Brain microvascular endothelial cell (primary cell): ENCODE measurements at places on chromosomes 2 and 18.

GRCh38 chr2:63696496-63696895 is 107.7 kb downstream of the MDH1 start:
- DNase-seq = no peak

DNA sequence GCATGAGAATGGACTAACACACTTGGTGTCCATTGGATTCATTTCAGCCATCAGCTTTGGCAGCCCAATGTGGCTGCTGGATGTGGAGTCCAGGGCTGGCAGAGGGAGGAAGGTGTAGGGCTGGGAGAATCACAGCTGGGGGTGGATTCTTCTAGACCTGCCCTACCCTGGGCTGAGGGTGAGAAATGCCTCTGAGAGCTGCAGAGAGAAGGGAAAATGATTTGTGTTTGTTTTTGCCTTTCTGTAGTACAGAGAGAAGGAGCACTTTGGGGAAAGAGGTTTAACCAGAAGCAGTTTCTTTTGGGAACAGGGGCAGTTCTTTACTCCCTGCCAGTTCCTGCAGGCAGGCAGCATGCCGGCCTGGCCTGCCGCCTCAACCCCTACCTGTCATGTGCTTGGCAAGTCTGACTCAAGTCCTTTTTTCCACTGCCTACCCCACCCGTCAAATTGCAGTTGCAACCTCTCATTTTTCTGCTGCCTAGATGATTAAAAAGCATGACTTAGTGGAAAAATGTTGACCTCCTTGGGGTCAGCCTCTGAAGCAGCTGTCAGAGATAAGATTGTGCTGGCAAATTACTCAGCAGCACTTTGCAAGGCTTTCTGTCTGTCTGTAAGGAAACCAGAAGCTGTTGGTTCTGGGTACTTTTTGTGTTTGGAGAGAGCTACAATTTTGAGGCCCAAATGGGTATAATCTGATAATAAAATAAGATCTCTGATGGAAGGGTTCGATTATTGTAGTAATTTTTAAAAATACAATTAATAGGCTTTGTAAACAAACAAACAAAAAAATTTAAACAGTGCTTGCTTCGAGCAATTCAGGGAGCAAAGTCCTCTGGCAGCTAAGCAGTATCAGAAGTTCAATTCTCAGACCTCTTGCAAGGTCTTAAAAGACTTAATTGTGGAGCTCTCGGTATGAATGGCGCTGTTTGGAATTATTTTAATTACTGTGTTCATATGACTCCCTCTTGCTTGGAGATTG is 21.7 kb downstream of the LBH start:
- peak; percentile 87 for DNase-seq

GRCh38 chr2:40485318-40485717 is 33.4 kb upstream of the SLC8A1 start:
- DNase-seq = no peak

- no peak for DNase-seq
Measured at GRCh38 chr2:14752295-14752694, 119.8 kb downstream of the LRATD1 start.

GRCh38 chr2:210072922-210073509 is 70.6 kb downstream of the RPE start:
- DNase-seq = peak; percentile 35

DNA sequence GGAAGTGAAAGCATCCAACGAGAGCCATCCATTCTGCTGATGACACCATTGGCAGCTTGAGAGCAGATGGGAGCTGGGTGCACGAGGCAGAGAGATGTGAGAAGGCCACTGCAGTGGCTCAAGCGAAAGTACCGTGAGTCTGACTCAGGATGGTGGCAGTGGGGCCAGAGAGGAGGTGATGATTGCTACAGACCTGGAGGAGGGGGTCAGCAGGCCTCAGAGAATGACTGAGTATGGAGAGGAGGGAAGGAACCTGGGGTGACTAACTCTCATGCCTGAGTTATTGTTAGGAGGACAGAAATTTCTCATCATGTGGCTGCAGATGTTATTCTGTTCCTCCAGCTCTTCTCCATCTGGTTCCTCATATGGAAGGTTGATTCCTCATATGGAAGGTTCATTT is 8.8 kb upstream of the ZBTB7C start:
- no peak for DNase-seq

- DNase-seq = no peak
Measured at GRCh38 chr2:171205551-171205950, 44.9 kb upstream of the TLK1 start.

- no peak for DNase-seq
Measured at GRCh38 chr2:158914066-158914465, 54.4 kb upstream of the TANC1 start.

DNA sequence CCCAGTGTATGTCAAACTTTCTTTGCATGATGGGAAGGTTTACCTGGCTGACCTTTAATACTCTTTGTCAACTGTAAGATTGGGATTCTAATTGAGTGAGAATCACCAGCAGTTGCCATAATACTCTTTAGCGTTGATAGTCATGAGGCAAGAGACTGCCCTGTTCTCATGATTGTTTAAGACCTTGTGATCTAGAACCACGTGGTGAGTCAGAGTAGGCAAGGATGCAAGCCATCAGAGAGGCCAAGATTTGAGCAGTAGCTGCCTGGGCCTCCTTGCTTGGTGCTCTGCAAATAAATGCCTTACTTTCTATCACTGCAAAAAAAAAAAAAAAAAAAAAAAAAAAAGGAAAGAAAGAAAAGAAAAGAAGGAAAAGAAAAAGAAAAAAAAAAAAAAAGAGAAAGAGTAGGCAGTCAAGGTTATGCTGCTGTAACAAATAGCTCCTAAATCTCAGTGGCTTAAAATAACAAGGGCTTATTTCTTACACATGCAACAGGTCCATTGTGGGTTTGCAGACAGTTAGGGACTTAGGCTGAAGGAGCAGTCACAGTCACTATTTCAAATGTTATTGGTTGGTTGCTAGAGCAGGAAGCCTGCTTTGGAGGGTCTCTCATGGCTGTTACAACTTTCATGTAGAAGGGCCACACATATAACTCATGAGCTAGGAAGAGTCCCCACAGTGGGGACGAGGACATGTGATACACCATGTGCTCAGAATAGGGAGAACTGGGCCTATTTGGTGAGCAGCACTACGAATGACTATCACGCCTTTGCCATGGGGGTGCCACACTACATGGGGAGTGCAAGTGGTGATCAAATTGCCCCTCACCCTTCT is 21.7 kb downstream of the IL1R2 start:
- no peak for DNase-seq

GRCh38 chr18:3851159-3851558 is 401.2 kb downstream of the TGIF1 start:
- DNase-seq = no peak

DNA sequence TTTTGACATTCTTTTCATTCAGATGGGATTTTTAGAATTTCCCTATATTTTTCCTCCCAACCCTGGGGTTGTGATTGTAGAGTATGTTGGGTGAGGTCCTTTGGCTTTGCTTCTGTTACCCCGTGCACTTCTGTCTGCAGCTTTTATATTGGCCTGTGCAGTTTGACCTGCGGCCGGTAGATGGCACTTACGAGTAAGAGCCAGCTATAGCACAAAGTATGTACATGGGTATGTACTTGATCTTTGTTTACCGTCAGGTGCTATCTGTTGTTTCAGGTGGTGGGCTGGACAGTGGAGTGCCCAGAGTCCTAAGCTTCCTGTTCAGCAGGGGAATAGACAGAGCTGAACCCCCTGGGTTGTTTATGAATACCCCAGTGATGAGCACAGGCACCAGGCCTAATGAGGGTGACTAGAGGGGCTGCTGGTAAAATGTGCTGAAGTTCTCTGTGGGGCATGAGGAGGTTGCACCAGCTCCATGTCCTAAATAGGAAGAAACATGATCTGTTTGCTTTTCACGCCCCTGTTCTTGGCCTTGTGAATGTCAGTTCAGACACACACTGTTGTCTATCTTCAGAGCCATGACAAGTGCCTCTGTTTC is 58.9 kb upstream of the THUMPD2 start:
- peak; percentile 53 for DNase-seq

DNA sequence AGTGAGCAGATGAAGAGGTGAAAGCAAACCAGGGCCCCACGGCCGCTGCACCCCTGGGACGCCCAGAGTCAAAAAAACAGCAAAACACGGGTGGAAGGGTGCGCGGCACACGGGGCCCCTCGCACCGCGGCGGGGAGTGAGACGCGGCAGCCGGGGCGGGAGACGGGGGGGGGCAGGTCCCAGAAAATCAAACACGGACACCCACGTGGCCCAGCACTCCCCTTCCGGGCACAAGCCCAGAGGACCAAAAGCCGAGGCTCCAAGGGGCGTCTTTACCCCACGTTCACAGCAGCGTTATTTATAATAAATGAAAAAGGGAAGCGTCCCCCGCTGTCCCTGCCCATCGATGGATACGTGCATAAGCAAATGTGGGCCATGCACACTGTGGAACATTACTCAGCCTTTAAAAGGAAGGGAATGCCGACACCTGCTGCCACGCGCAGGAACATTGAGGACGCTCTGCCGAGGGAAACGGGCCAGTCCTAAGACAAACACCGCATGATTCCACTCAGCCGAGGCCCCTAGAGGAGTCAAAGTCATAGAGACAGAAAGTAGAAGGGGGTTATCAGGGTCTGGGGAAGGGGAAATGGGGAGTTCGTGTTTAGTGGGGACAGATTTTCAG is 677 bp upstream of the COPS9 start:
- DNase-seq = no peak

- DNase-seq = no peak
Measured at GRCh38 chr2:201157694-201158093, 25.2 kb upstream of the CASP10 start.

- no peak for DNase-seq
Measured at GRCh38 chr2:170084820-170085491, 93.0 kb upstream of the MYO3B start.

- DNase-seq = no peak
Measured at GRCh38 chr2:232388324-232388891, 9.9 kb downstream of the ALPP start.

- no peak for DNase-seq
Measured at GRCh38 chr2:129006901-129007300, 688.2 kb upstream of the HS6ST1 start.

- no peak for DNase-seq
Measured at GRCh38 chr2:190540048-190540447, 5.5 kb upstream of the NEMP2 start.

DNA sequence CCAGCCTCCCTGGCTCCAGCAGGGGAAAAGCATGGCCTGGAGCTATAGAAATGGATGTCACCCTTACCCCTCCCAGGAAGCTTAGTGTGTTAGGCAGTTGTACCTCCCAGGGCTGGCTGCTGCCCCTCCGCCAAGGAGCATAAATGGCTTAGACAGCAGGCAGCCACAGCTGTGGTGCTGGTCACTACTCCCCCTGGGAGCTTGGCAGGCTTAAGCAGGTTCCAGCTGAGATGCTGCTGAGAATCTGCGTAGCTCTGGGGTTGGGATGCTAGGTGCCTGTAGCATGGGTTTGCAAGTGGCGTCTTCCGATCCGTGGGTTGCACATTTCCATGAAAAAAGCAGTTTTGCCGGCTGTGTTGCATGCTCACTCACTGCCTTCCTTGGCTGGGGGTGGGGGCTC is 369.7 kb downstream of the CTNNA2 start:
- no peak for DNase-seq

DNA sequence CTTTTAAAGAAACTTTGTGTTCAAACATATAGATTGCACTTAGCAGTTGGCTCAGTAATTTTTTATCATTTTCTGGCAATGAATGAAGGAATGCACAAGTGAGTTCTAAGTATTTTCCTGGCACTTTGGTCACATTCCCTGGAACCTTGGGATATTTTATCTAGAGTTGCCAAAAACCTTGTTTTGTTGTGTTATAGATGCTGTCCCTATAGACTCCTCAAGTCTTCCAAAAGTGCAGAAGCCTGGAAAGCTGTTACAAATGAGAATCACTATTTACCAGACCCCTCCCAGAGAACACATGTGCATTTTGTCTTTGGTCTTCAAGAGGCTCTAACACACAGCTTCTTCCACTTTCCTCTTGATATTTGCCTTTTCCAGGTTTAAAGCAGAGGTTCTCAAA is 108.3 kb downstream of the RND3 start:
- no peak for DNase-seq

DNA sequence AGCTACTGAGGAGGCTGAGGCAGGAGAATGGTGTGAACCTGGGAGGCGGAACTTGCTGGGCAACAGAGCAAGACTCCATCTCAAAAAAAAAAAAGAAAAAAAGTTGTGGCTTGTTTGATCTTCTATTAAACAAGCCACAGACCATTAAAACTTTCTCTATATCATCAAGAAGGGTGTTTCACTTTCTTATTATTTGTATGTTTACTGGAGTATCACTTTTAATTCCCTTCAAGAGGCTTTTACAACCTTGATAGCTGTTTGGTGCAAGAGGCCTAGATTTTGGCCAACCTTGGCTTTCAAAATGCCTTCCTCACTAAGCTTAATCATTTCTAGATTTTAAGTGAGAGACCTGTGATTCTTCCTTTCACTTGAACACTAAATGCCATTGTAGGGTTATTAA is 339.1 kb downstream of the TSN start:
- DNase-seq = no peak

DNA sequence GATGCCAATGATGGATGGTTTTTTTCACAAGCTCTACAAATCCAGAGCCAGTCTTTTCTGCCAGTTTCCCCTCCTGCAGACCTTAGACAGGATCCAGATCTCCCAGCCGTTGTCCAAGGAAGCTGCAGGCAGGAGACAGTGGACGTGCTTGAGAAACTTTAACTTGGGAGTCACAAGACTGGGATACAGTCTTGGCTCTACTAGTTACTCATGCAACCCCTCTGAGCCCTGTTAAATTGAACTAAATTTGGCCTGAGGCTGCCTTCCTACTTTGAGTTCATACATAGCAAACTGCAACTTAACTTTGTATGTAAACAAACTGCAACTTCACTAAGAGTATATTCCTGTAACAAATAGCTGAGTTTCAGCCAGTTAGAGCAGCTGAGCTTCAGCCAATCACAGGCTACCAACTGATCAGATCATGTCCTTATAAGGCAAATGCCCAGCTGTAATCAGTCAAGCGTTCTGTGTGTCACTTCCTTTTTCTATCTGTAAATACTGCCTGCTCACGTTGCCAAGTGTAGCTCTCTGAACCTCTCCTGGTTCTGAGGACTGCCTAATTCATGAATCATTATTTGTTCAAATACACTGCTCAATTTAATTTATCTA is 140.9 kb downstream of the CAPN13 start:
- DNase-seq = peak; percentile 98

GRCh38 chr2:70941186-70941585 is 5.5 kb downstream of the ATP6V1B1 start:
- DNase-seq = no peak

- DNase-seq = no peak
Measured at GRCh38 chr2:101395545-101396315, 8.4 kb upstream of the CREG2 start.

DNA sequence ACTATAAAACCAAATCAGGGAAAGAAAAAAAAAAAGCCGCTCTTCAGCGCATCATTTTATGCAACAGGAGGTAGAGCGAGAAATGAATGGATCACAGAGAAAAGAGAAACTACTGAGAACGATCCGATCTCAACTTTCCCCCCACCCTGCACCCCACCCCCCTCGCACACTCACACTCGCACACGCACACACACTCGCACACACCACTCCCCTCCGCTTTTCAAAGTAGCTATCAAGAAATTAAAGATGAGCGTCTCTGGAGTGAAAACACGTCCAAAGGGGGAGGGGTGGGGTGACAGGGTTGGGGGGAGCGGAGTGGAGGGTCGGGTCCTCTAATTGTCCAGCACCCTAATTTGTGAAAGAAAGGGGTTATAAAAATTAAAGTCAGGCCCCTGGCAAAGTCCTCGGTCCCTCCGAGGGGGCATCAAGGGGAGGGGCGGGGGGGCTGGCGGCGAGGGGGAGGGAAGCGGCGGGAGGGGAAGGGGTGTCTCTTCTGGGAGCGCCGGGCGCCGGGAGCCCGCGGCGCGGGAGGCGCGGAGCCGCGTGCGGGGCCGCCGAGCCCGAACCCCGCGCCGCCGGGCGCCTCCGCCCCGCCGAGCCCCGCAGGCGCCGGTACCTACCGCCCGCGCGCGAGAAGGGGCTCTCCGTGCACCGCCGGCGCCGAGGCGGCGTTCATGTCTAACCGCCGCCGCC is 428 bp downstream of the TCF4 start:
- DNase-seq = peak; percentile 14
